ENCODE measurements at places on chromosomes 4 and X.
A peak's percentile ranks its signal among the peaks of the same experiment; 100 is the strongest.

- DNase-seq: no peak
Measured at GRCh38 chrX:261167-261918, 19.8 kb upstream of the PLCXD1 start.

DNA sequence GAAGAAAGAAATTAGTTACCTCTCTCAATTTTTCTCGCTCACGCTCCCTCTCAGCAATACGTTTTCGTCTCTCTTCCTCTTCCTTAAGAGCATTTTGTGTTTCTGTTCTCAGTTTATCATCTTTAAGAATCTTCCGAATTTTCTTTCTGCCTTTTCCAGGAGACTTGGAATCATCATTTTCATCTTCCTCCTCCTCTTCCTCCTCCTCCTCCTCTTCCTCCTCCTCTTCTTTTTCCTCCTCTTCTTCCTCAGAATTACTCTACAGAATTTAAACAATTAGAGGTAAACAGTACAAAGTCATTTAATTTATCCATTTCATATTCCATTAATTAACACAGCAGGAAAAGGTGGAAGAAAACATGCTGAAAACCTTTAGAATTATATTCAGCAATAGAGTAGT, 133.9 kb downstream of the ATRX start:
- no peak for DNase-seq

DNA sequence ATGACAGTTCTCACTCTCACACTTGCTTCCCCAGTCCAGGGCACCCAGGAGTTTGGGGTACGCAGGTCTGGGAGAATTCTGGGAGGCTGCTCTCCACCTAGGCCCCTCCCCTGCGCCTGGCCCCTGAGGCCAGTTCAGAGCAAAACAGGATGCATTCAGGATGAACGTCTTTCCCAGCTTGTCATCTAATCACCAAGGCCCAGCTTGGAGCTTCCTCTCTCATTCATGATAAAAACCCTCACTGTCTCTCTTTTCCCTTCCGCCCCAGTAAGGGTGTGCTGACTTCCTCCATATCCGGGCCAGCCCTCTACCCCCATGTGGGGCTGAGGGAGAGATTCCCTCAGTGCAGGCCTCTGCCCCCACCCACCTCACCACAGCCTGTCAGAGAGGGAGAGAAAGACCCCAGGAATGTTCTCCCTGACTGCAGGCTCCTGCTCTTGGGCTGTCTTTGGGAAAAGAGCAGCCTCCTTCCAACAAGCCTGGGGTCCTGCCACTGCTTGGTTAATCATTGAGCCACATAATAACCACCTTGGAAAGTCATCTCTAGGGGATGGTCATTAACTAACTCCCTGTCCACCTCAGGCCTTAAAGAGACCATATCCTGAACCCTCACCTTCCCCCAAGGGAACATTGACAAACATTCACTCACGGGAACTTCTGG, 50.1 kb downstream of the STARD8 start:
- no peak for DNase-seq

DNA sequence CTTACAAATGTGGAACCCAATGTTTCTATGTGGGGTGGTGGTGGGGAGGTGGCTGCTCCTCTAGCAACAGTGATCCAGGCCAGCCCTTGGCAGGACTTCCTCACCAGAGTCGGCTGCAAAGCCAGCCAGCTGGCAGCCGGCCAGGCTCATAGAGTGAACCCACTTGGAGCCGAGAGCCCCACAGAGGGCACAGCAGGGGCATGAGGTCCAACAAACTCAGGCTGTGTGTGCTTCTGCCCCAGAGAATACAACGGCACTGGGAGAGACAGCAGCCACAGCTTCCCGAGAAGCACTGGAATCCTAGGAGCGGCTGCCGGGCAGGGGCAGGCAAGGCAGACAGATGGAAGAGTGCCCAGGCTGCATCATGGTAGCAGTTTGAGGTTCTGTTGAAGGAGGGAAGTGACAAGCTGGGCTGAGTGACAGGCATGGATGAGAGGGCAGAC, 23.5 kb upstream of the SOWAHD start:
- DNase-seq: no peak

- DNase-seq: no peak
Measured at GRCh38 chr4:89298788-89299152, 8.8 kb downstream of the GPRIN3 start.

DNA sequence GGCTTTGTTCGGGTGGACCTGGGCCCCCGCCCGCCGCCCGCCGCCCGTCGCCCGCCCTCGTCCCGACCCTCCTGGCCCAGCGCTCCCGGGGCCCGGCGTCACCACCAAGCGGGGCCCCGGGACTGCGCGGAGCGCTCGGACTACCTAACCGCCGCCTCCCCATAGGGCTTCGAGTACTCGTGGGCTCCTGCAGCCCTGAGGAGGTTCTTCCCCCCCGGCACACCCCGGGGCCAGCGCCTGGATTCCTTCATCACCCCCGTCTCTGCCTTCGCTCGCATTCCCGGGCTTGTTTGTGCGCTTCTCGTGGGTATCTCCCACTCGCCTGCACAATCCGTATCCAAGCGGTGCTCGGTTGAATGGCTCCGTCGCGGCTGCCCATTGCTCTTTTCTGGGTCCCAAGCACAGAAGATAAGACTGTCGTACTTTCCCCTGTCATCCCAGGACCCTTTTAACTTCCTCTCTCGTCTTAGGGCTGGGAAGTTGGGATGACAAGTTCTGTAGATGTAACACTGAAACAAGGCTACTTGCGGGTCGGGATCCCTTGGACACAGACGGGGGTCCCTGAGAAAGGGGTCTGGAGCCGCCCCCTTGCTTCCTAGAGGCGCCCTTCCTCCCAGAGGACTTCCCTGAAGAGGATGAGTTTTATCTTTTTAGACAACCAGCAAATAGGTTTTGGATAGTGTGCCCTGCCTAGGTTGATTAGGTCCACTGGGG, 565 bp downstream of the MOB1B start:
- DNase-seq: no peak

GRCh38 chrX:133980832-133981588, 4.4 kb downstream of the GPC3 start:
- DNase-seq: no peak

DNA sequence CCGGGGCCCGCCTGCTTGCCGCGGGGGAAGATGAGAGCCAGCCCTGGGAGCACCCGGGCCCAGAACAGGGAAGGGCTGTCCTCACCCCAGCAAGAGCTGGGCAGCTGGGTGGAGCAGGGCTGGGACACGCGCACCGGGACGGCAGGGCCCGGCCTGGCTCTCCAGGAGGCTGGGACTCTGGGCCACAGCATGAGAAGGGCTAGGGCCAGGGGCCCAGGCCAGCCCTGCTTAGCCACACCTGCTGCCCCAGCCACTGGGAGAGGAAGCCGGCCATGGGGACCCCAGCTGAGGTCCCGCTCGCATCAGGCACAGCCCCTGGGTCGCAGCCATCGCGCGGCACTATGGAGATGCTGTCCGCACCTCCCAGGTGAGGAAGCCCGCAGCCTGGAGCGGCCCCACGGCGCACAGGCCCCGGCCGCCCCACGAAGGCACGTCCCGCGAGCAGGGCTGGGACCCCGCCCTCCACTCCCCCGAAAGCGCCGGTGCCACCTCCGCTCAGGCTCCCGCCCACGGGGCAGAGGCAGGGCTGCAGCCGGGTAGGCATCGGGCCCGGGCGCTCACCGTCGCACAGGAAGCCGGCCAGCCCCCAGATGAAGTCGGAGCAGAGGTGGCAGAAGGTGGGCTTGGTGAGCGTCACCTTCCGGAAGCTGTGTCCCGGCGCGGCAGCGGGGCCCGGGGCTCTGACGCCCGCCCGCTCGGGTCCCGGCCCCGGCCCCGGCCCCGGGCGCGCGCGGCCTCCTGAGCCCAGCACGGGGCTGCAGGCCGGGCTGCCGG, 531 bp downstream of the DGKQ start:
- no peak for DNase-seq

GRCh38 chr4:128812442-128813235, 3.1 kb downstream of the JADE1 start:
- no peak for DNase-seq

DNA sequence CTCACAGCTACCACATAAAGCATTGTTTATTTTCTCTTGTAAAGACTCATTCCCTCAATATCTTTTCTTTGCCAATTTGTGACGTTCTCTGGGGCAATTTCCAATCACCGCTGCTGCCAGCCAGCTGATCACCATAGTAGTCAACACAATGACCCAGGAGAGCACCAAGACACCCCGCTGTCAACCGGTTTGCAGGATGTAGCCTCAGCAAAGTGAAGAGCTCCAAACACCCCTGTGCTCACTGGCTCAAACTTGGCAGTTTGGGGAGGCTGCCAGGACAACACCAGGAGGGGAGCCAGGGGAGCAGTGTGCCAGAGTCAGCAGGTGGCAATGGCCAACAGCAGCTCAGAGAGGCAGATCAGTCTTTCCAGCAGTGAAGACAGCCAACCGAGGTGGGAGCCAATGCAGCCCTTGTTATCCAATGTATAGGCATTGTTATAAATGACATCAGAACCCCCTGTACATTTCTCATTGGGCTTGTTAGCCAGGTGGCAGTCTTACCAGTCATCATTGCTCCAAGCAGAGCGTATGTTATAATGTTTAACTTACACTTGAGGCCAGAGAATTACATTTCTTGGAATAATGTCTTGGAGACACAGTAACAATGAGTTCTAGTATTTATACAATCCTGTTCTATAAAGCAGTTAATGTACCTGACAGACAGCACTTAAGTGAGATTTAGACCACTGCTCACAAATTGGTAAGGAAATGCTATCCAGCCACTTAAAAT, 274.9 kb upstream of the GK2 start:
- DNase-seq: no peak

DNA sequence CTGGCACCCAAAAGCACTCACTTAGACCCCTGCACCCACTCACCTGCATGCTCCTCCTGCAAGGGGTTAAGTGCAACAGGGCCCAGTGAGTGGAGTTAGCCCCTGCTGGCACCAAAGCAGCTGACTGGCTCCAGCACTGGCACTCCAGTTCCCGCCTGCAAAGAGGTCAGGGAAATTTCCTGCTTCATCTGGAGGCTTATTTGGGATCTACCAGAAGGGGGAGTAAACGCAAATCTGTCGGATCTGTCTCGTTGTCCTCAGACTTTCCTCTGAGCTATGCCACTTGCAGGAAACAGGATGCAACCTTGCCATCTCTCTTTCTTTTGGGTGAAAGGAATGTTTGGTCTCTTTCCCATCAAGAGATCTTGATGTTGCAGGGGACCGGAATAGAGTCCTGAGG, 435.6 kb downstream of the PCDH10 start:
- no peak for DNase-seq

DNA sequence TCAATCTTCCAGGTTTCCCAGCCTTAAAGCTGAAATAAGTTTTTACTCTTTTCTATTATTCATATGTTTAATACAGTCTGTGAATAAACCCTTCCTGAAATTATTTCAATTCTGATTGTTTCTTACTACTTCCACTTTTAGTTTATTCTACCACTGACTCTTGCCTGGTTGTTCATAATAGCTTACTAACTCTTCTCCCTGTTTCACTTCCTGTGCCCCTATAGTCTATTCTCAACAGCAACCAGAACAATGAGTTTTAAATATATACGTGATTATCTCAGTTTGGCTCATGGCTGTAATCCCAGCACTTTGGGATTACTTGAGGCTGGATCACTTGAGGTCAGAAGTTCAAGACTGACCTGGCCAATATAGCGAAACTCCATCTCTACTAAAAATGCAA, 408.0 kb upstream of the SPOCK3 start:
- no peak for DNase-seq

DNA sequence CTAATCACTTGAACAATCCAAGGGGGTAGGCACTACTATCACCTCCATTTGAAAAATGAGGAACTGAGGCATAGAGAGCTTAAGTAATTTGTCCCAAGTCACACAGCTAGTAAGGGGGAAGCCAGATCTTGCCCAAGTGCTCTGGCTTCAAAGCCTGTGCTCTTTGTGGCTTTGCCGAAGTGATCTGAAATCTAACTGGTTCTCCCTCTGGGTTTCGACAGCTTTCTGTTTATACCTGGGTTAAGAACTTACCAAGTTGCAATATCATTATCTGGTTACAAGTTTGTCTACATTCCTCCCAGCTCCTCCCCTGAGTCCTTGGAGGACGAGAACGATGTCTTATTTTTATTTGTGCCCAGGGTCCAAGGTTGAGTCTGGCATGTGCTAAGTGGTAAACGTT, 125.3 kb upstream of the RAI2 start:
- no peak for DNase-seq

DNA sequence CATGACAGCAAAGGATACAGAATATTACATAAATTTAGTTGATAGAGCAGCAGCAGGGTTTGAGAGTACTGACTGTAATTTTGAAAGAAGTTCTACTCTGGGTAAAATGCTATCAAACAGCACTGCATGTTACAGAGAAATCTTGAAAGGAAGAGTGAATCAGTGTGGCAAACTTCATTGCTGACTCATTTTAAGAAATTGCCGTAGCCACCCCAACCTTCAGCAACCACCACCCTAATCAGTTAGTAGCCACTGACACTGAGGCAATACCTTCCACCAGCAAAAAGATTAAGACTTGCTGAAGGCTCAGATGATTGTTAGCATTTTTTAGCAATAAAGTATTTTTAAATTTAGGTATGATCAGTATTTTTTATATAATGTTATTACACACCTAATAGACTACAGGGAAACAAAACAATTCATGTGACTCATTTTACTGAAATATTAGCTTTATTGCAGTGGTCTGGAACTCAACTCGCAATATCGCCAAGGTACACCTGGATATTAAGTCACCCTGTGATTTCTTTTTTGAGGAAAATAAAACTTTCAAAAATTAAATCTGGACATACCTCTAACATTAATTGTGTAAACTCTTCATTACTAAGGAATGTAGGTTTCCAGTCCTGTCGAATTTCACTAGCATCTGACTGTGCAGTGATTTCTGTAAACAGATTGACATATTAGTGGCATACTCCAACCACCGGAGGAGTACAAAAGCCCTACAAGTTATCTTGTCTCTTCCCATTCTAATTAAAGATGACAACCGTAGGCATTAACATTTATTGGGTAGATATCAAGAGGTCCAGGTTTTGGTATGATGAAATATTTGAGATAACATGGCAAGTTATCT, 71.1 kb downstream of the CLOCK start:
- no peak for DNase-seq

GRCh38 chrX:48754238-48754637, 7.3 kb upstream of the GLOD5 start:
- DNase-seq: no peak

DNA sequence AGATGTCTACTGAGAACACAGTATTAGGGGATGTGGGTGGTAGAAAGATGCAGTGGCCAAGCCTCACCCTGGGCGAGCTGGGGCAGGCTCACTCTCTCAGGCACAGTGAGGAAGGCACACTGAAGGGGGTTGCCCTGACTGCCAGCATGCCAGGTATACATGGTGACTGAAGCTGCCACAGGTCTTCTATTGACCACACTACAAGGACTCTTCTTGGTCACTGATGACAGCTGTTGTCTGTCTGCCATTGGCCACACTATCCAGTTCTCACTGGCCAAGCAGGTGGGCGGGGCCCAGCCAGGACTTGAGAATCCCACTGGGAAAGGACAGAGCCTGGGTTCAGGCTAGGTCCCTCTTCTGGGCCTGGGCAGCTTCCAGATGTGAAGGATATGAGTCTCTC, 39.7 kb upstream of the TBC1D14 start:
- DNase-seq: peak; percentile 27

DNA sequence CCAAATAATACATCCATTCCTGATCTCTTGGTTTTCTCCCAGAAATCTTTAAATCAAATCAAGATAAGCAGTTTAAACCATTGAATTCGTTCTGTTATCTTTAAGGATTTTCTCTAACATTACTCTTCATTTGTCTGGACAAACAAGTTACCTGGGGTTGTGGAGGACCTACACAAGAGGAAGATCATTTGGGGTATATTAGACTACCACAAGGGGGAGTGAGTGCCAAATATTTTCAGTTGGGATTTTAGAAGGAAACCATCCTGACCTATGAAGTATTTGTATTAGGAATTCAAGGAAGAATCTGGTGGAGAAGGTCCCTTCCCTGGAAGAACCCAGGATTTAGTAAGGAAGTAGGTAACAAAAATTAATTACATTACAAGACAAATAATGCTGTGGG, 12.0 kb upstream of the DCHS2 start:
- DNase-seq: no peak
